ENCODE measurements at places on chromosomes 6 and 20. TPM values are rescaled to one million over a fixed set of nuclear protein-coding genes. Genes with fewer than 3 reads are reported as not detected.
A peak's percentile ranks its signal among the peaks of the same experiment; 100 is the strongest.

Gene ADGRG6
- 89.2 TPM for total RNA-seq

Gene GLP1R
- not detected for total RNA-seq

Gene SLC25A27
- total RNA-seq, result 4.3 TPM

Gene PLCB1
- 11.0 TPM for total RNA-seq

Gene PRKN
- total RNA-seq, result 1.5 TPM

Gene MYBL2
- total RNA-seq, result 6.2 TPM

Gene THBS2
- total RNA-seq, result 260 TPM

Gene JPH2
- 18.1 TPM for total RNA-seq

Gene HLA-DQA2
- total RNA-seq, result not detected

Gene GSTA3
- not detected for total RNA-seq

Gene RAET1E
- not detected for total RNA-seq

Gene CENPW
- total RNA-seq, result 16.1 TPM

Gene TMC2
- not detected for total RNA-seq

Gene RIPOR2
- 0.29 TPM for total RNA-seq

Gene BPIFB1
- total RNA-seq, result not detected

Gene ALDH8A1
- total RNA-seq, result 0.41 TPM

DNA sequence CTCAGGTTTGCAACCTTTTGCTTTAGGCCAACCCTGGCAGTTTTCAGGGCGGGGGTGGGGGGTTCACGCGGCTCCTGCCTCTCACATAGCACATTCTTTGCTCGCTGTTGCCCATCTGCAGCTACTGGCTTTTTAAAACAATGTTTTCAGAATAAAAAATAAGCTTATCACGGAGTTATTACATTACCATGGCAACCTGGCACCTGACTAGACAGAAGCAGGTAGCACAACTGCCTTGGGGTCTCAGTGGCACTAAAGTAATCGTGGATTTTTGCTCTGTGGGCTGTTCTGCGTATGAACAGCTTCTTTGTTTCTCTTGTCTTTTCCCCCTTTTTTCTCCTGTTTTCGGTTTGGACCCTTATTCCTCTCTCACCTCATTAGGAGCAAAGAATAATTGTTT, 9.1 kb upstream of the MANBAL start:
- DNase-seq, result no peak

- no peak for DNase-seq
These were observed 29.5 kb downstream of the ROS1 start for GRCh38 chr6:117396228-117396627.

DNA sequence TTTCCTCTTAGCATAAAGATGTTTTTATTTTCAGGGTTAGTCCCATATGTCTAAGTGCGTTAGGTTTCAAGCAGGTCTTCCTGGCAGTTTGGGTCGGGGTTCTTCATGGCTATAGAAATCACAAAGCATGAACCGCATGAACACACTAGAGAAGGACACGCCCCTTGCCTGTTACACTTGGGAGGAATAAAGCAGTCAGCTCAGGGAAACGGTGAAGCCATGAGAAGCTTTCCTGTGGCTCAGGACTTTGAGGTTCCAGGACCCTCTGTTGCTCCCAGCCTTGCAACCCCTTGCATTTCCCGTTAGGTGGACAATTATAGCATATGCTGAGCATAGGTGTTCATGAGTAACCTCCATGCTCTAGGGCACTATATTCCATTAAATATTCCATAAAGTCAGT, 96.7 kb downstream of the SYCP2 start:
- no peak for DNase-seq

DNA sequence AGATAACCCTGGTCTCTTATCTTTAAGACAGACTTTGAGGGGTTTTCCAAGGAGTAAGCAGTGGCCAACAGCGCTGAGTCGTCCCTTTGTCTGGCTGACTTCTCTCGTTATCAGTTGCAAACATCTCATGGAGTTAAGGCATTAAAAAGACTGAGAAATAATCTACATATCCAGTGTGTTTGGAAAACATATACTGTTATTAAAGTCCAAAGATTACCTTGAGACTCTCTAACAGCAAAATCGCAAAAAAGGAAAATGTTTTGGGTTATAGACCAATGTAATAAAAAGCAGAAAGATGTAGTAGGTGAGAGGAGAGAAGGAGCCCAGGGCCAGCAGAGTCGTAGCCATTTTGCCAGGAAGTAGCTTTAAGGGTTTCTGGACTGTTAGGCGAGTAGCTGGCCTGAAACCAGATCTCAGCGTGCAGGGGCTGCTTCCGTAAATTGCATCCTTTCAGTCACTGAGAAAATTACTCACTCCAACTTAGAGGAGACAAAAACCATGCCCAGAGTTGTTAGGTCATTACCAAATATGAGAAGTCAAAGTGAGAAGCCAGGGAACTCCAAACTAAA, 24.6 kb downstream of the MYLK4 start:
- peak; percentile 72 for DNase-seq

GRCh38 chr6:89161326-89162046, 15.6 kb downstream of the PM20D2 start:
- DNase-seq, result peak; percentile 54

DNA sequence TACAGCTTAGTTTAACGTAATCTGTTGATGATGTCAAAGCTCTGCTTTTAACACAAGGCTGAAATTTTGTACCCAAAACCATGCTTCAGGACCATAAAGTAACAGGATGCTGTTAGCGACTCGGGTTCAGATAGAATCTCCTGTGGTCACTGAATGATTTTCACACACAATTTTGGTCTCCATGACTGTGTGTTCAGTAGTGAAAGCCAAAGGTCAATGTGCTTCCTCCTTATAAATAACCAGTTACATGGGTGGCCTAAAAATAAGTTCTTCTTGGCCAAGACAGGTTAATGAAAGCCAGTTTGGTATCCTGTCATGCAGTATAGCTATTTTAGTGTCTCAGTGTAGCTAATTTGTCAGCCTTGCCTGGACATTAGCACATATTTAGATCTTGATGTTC, 19.1 kb upstream of the LOC128125822 start:
- no peak for DNase-seq

DNA sequence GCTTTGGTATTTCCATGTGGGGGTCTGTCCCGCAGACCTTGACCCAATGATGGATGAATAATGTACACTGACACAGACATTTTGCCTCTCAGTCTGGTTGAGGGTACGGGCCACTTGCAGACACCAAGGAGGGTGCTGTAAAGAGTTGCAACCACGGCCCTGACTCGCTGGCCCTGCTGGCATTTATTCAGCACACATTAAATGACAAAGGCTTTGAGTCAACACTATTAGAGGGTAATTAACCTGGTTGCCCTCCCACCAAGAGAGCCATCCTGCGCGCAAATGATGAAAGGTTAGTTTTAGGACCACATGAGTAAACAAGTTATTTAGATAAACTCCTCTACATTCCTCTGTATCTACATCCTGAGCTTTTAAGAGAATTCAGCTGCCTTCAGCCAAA, 308.9 kb upstream of the MMS22L start:
- no peak for DNase-seq

DNA sequence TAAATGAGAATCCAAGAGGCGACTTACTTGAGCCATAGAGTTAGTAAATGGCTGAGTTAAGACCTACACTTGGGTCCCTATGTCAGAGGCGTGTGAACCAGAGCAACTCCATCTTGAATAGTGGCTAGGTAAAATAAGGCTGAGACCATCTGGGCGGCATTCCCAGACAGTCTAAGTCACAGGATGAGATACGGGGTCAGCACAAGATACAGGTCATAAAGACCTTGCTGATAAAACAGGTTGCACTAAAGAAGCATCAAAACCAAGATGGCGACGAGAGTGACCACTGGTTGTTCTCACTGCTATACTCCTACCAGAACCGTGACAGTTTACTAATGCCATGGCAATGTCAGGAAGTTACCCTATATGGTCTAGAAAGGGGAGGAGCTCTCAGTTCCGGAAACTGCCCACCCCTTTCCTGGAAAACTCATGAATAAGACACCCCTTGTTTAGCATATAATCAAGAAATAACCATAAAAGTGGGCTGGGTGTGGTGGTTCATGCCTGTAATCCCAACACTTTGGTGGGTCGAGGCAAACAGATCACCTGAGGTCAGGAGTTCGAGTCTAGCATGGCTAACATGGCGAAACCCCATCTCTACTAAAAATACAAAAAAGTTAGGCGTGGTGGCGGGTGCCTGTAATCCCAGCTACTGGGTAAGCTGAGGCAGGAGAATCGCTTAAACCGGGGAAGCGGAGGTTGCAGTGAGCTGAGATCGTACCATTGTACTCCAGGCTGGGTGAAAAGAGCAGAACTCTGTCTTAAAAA, 43.9 kb upstream of the EEF1A1 start:
- DNase-seq, result no peak

DNA sequence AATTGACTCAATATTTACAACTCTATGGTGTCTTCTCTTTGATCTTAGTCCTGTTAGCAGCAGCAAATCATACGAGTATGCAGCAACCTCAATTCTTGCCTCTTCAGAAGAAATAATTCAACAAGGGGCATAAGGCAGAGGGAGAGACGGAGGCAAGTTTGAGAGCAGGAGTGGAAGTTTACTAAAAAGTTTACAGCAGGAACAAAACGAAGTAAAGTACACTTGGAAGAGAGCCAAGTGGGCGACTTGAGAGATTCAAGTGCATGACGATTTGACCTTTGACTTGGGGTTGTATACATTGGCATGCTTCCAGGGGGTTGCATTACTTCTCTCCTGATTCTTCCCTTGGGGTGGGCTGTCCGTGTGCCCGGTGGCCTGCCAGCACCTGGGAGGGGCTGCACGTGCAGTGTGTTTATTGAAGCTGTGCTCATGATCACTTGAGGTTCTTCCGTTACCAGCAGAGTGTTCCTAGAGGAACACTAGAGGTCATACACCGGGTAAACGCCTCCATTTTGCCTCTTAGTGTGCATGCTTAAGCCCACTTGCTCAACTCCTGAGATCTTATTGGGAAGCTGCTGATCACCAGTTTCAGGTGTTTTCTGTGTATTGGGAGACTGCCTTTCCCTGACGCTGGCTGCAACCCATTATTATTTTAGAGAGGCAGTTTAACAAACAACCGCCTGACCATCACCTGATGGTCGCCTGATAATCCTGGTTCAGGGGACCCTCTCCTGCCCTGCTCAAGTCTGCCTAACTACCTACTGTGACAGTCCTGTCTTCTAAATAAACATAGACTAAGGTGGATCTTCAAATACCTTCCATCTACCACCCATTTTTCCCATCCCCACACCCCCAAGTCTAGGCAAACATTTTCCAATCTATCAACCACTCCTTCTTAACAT, 172.4 kb upstream of the MYLIP start:
- no peak for DNase-seq

GRCh38 chr6:96520171-96521115, 1.2 kb upstream of the UFL1 start:
- peak; percentile 68 for DNase-seq

GRCh38 chr6:148701375-148701774, 45.5 kb upstream of the UST start:
- DNase-seq, result no peak

DNA sequence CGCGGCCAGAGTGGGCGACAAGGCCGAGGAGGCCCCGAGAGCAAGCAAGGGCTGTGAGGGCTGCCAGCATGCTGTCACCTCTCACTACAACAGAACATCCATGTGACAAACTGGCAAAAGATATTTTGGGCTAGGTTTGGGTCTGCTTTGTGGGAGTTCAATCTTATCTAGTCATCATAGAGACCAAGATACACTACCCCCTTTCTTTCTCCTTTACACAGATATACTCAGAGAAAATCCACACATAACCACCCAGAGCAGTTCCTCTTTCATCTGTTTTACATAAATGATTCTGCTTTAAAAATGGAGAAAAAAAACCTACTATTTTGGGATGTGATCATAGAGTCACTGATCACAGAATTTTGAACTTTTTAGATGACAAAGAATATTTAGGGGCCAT, 16.8 kb downstream of the SOX4 start:
- no peak for DNase-seq

- no peak for DNase-seq
These were observed 25.7 kb downstream of the DACT2 start for GRCh38 chr6:168293636-168294530.

DNA sequence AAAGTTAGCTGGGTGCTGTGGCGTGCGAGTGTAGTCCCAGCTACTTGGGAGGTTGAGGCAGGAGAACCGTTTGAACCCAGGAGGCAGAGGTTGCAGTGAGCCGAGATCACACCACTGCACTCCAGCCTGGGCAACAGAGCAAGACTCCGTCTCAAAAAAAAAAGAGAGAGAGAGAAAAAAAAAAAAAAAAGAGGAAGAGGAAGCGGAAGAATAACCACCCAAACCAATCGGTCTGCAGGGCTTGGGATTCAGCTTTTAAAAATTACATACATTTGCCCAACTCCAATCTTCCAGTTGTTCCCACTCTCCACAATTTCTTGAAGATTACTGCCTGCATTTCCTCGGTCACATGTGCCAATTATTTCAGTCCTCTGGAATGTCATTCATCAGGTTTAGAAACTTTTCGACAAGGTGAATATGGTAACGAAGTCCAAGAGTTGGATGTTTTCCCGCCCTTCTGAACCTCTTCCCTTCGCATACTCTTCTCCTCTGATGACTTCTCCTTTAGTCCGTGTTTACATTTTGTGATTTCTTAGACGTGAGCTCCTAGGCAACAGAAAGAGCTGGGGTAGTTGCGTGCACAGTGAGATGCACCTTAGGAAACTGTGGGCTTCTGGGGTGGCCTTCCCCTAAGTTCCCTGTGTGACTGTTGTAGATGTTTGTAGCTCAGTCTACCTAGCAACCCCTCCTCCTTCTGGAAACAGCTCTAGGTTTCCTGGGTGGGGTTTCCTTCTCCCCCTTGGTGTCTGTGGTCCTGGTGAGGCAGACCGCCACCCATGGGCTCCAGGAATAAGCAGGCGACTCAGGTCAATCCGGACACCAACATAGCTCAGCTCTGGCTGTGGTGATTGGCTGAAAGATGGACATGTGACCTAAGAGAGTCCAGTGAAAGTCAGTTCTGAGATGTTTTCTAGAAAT, 63.0 kb upstream of the NCOA3 start:
- peak; percentile 57 for DNase-seq

- no peak for DNase-seq
These were observed 6.8 kb downstream of the GTSF1L start for GRCh38 chr20:43720007-43720406.

DNA sequence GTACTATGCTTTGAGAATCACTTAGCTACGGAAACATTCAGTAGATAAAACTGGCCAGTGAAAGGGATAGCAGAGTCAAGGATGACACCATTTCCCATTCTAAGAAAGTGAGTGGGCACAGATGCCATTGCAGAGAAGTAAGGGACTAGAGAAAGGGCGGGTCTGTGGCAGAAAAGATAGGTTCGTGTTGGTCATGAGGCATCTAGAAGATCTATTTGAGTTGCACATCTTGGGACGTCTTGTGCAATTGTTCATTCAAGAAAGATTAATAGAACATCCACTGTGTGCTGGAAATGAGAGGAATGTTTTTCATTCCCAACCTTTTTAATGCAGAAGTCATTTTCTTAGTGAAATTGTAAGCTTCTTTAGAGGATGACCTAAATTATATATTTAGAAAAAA, 161.7 kb downstream of the PLCB1 start:
- DNase-seq, result peak; percentile 39

Data from astrocyte (in vitro differentiated cells and primary cell).